Stimulated activated CD4-positive, alpha-beta T cell treated with anti-CD3 and anti-CD28 coated beads, TNF-alpha, amount 100 ng/mL, for 1 hour (primary cell): ENCODE measurements at places on chromosomes 12 and 14.

- DNase-seq: no peak
Observed at GRCh38 chr12:54719691-54720090, 71.5 kb upstream of the DCD start.

DNA sequence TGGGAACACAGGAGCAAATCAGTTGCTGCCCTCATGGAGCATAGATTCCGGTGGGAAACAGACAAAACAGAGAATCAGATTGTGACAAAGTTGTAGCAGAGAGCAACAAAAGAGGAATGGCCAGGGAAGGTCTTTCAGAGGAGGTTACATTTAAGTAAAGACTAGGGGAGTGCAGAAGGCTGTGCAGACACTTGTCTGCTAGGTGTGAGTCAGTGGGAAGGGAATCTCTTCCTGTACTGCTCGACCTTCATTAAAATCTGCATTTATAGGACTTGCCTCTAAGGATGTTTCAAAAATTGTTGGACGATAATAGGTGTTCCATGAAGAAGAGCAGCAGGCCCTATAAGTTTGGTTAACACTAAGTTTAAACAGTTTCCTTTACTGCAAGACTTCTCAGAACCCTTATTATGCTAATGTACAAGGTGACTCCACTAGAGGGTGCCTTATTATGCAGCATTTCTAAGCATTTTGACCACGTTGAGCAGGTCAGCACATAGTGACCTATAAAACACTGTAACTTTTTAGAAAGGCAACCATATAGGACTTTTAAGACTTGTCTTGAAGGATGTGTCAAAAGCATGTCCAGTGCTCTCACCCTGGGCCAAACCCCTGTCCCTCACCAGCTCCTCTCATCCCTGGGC is 91.8 kb upstream of the RIC8B start:
- DNase-seq: no peak

GRCh38 chr14:100303179-100303578 is 3.1 kb downstream of the SLC25A29 start:
- DNase-seq: no peak

GRCh38 chr12:132772606-132773005 is 11.0 kb upstream of the ANKLE2 start:
- no peak for DNase-seq

GRCh38 chr12:26469421-26470180 is 274.2 kb downstream of the SSPN start:
- DNase-seq: no peak

DNA sequence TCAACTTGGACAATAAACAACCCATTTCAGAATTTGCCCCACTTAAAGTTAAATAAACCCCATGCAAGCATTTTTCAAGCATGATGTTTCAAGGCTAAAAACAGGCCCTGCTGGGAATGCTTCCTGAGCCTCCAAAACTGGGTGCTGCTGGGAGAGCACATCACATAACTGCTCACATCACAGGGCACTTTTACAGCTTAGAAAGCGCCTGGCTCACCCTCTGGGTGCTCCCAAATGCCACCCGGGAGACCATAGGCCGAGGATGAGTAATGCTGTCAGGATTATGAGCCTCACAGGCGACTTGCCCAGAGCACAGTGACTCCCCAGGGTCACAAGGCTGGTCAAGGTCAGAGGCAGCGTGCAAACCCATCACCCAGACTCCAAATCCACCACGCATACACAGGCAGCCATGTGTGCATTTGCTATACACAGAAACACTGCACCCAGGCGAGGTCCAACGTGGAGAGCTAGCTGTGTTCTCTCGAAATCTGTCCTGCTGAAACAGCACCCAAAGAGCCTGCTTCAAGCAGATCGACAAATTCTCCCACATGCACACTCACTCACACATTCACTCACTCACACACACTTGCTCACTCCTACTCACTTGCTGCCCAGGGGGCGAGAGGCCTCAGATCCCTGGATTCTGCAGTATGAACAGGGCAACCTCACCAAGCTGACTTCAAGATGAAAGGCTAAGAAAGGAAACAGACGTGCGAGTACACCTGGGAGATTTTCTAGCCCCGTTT is 58.7 kb downstream of the ITPK1 start:
- DNase-seq: no peak
